ENCODE measurements at places on chromosomes 5 and 9.

DNA sequence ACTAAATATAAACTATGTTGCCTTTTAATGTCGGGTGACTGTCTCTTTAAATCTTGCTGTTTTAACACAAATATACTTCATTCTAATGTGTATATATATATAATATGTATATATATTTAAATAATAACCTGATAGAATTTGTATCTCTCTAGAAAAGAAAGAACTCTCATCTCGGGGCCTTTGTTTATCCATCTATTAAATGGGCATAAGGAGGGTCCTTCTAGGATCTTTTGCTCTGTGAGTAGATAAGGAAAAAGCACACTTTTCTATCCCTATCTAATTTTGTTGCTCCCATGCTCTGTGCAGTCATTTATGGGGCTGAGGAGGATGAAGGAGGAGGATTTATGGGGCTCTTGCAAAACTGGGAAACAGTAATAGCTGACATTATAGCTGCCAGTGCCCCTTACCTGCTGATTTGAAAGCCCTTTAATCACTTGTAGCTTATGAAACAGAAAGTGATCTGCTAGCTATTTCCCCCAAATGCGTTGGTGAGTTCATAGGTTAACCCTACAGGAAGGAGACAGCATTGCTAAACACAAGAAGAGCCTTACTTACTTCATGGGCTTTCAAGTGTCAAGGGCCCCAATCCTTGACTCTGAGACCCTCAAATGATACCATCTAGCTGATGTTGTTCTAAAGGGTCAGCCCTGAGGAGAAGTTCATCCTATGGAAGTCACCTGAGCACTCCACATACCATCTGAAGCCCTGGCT, 5.8 kb upstream of the PPARGC1B start:
- no peak for DNase-seq
- H3K36me3 ChIP-seq = no peaks in the 10 kb centered on the region
- no peak overlapping the region for H3K27ac ChIP-seq
- no peaks in the 10 kb centered on the region for H3K4me1 ChIP-seq
- H3K27me3 ChIP-seq = no peaks in the 10 kb centered on the region

DNA sequence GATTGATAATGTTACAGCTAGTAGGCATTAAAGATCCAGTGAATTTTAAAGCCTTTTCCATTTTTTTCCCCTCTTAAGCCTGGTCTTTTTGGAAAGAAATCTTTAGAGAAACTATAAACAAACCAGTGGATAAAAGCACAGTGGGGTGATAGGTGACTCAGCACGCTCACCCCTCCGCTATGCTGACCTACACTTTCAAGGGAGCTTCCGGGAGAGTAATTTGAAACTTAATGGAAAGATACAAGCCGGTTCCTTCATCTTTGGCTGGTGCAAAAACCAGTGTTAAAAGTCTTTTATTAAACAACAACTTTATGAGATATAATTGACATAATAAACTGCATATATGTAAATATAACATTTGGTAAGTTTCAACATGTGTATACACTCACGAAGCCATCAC, 27.0 kb upstream of the ALDOB start:
- H3K27me3 ChIP-seq = no peaks in the 10 kb centered on the region
- H3K27ac ChIP-seq = no peak overlapping the region
- H3K36me3 ChIP-seq = no peaks in the 10 kb centered on the region

DNA sequence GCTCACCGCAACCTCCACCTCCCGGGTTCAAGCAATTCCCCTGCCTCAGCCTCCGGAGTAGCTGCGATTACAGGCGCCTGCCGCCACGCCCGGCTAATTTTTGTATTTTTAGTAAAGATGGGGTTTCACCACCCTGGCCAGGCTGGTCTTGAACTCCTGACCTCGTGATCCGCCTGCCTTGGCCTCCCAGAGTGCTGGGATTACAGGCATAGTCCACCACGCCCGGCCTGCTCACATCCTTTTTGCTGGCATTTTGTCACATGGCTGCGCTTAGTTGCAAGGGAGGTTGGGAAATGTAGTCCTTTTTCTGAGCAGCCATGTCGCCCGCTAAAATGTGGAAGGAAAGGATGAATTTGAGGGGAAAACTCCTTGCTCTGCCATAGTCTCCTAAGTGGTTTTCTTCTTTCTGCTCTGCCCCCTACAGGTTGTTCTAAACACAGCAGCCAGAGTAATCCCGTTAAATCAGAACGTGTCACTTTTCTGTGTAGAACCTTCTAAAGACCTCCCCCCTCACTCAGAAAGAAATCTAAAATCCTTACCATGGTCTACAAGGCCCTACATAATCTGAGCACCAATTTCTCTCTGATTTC, 57.8 kb upstream of the HSPA9 start:
- no peaks in the 10 kb centered on the region for H3K36me3 ChIP-seq
- peak; percentile 65 for DNase-seq
- no peak overlapping the region for H3K27ac ChIP-seq
- H3K4me3 ChIP-seq = no peak overlapping the region

- peaks cover 37% of the 10 kb centered on the region for H3K27me3 ChIP-seq
- no peak for DNase-seq
- no peak overlapping the region for H3K27ac ChIP-seq
- no peak overlapping the region for H3K4me3 ChIP-seq
- H3K36me3 ChIP-seq = no peaks in the 10 kb centered on the region
- peaks cover 9% of the 10 kb centered on the region for H3K4me1 ChIP-seq
These were observed 1.4 kb upstream of the GDNF start for GRCh38 chr5:37841203-37841602.

DNA sequence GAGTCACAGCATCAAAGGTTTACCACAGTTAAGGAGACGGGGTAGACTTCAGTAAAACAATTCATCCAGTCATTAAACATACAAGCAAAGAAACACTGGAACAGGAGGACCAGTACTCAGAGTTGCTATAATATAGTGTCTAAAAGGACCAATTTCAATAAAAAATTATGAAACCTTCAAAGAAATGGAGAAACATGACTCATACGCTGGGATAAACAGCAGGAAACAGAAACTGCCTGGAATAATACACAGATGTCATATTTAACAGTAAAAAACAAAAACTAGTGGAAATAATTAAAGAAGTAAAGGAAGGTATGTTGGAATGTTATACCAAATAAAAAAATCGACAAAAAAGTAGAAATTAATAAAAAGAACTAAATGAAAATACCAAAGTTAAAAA, 1075.9 kb downstream of the NR2F1-AS1 start:
- no peaks in the 10 kb centered on the region for H3K27me3 ChIP-seq
- H3K27ac ChIP-seq = no peak overlapping the region
- H3K4me1 ChIP-seq = no peaks in the 10 kb centered on the region
- DNase-seq = no peak
- H3K36me3 ChIP-seq = no peaks in the 10 kb centered on the region
- H3K4me3 ChIP-seq = no peak overlapping the region

GRCh38 chr5:126973193-126973592, 57.2 kb downstream of the MARCHF3 start:
- peak; percentile 65 for DNase-seq
- no peaks in the 10 kb centered on the region for H3K4me1 ChIP-seq
- no peak overlapping the region for H3K4me3 ChIP-seq
- H3K36me3 ChIP-seq = no peaks in the 10 kb centered on the region
- no peak overlapping the region for H3K27ac ChIP-seq

GRCh38 chr9:127942216-127943010, 4.8 kb upstream of the DPM2 start:
- peaks cover 4% of the 10 kb centered on the region for H3K4me1 ChIP-seq
- no peaks in the 10 kb centered on the region for H3K27me3 ChIP-seq
- no peak overlapping the region for H3K4me3 ChIP-seq
- H3K36me3 ChIP-seq = peaks cover 56% of the 10 kb centered on the region
- H3K27ac ChIP-seq = no peak overlapping the region

- no peaks in the 10 kb centered on the region for H3K27me3 ChIP-seq
- H3K27ac ChIP-seq = peak overlapping the region; percentile 86
- H3K36me3 ChIP-seq = peaks cover 4% of the 10 kb centered on the region
- H3K4me3 ChIP-seq = peak overlapping the region; percentile 83
- no peaks in the 10 kb centered on the region for H3K4me1 ChIP-seq
- DNase-seq = no peak
These were observed 83.2 kb downstream of the PTPDC1 start for GRCh38 chr9:94167376-94167890.

DNA sequence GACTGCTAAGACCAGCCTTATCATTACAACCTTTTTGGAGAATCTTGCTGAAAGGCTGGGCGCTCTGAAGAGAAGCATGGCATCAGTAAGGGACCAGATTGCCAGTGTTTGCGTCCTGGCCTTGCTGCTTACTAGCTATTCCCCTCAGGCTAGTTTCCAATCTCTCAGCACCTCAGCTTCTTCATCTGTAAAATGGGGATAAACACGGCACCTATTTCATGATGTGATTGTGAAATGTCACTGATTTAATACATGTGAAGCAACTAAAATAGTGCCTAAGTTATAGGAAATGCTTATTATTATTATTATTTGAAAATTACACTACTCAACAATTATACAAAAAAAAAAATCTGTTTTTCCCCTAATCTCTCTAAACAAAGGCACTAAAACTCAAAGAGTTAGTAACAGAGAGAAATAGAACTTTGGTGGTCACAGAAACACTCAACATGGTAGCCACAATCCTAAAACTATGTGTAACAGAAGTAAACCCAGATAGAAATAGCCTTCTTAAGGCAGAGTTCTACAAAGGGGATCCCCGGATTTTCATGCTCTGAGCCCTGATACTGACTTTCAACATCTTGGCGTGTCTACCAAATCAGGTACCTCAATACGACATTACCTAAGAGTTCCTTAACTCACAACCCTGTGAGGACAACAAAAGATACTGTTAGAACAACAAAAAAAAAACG, 62.0 kb downstream of the ENC1 start:
- peaks cover 16% of the 10 kb centered on the region for H3K4me1 ChIP-seq
- H3K27ac ChIP-seq = no peak overlapping the region
- H3K27me3 ChIP-seq = no peaks in the 10 kb centered on the region
- DNase-seq = no peak
- no peaks in the 10 kb centered on the region for H3K36me3 ChIP-seq

Data from trophoblast cell (in vitro differentiated cells and primary cell).